ENCODE measurements at places on chromosomes 2 and 18.

GRCh38 chr2:69461404-69461803, 24.2 kb upstream of the NFU1 start:
- DNase-seq: no peak

DNA sequence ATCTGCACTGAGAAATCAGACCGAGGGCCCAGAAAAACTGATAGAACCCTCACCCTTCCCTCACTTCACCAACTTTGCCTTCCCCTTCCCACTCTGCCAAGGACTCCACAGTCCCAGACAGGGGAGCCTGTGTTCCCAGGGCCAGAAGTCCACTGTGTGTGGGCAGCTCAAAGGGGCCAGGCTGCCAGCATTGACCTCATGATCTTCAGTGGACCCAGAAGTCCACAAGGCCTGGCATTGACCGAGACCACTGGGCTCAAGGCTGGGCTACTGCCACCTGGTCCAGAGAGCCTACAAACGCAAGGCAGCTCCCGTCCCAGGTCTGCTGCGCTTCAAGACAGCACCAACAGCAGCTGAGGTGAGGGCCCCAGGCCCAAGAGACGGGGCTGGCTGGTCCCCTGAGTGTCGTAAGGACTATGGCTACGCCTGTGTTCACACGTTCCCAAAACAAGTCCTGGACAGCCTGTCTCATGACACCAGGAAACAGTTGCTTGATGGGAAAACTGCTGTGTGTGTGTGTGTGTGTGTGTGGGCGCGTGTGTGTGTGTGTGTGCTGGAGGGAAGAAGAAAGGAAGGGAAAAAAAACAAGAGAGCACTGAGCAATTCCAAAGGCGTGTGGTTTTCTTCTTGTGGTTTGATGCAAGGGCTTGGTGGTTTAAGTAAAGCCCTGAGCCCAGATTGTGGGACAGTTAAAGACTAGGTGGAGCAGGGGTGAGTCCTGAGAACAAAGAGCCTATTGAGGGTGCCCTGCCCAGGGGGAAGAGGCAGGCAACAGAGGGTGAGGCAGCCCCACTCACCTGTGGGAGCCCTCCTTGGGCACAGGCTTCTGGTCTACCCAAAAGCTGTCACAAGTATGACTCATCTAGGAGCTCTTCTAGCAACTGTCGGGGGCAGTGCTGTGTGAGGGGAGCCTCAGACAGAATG, 46.6 kb upstream of the ZBTB7C start:
- DNase-seq: no peak

GRCh38 chr2:2145817-2146216, 185.3 kb downstream of the MYT1L start:
- DNase-seq: no peak

DNA sequence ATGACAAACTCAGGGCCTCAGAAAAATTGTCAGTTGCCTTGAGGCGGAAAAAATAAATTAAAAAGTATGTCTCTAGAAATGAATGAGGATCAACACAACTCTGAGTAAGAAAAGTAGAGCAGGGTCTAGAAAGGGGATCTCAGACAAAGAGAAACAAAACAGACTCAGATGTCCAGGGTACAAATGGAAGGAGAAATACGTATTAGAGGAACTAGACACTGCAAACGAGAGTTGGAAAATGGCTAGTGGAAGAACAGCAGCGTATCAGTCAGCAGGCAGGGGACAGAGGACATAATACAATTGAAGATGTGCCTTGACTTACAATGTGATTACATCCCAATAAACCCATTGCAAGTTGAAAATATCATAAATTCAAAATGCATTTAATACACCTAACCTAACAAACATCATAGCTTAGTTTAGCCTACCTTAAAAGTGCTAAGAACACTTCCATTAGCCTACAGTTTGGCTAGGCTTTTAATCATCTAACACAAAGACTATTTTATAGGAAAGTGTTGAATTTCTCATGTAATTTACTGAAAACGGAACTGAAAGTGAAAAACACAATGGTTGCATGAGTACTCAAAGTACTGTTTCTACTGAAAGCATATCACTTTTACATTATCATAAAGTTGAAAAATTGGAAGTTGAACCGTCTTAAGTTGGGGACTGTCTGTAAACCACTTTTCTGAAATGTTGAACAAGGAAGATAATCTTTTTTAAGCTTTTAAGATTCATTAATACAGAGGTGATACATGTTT, 182.8 kb downstream of the NBAS start:
- DNase-seq: no peak

DNA sequence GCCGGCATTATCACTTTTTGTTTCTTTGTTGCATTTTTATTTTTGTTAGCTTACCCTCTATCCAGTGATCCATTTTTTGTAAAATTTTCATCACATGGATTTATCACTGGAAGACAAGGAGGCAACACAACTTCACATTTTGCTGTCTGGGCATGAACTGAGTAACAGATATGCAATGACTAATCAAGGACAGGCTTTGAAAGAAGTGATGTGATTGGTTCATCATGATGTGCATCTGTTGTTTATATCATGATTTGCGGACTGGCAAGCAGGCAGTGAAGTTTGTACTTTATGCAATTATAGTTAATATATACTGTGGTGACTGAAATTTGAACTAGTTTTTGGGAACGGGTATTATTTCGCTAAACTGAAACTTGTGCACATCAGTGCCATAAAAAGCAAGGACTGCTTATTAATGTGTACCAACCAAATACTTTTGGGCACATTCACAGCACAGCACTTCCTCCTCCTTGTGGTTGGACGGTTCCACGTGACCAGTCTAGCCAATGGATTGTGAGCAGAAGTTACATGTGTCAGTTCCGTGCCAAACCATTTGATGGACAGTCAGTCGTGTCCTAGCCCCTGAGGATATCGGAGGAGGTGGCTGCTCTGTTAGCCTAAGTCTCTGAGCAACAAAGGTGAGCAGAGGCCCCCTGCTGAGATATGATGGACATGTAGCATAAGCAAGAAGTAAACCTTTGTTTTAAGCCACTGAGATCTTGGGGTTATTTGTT, 201.4 kb upstream of the SIX2 start:
- DNase-seq: no peak

DNA sequence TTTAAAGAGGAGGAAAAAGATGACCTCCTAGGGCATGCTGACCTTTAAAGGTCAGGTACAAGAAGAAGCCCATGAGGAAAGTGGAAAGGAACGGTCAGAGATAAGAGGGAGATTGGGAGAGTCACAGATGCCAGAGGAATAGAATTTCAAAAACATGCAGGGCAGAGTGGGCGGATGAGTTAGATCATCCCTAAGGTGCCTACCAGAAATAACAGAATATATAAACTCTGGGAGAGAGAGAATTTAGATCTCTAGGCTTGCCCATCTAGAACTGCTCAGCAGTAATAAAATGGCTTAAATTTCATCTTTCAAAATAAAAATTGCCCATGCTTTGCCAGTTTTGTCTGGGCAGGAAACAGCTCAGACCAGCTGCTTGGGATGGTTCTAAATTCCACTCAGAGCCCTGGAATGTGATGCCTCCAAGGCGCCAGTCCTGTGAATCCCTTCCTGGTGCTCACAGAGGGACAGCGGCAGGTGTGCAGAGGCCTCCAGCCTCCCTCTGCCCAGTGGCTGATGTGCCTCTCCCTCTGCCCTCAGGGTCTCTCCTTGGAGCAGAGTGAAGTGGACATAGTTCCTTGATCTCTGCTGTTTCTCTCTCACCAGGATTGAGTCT, 130.9 kb downstream of the ANTXR1 start:
- no peak for DNase-seq

DNA sequence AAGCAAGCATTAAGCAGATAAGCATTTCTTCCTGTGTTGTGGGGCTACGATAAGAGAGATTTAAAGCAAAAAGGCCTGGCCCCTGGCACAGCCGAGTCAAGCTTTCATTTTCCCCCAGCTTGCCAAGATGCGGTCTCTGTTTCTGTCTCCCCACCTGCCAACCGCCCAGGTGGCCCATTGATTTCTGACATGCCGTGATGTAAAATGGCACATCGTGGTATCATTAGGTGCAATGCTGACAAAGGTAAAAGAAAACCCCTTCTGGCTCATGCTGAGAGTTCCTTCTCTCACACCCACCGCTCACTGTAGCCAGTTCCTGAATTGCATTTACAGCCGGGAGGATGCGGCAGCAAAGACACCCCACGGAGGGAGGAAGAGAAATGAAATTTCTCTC, 62.8 kb downstream of the BOD1L2 start:
- no peak for DNase-seq

DNA sequence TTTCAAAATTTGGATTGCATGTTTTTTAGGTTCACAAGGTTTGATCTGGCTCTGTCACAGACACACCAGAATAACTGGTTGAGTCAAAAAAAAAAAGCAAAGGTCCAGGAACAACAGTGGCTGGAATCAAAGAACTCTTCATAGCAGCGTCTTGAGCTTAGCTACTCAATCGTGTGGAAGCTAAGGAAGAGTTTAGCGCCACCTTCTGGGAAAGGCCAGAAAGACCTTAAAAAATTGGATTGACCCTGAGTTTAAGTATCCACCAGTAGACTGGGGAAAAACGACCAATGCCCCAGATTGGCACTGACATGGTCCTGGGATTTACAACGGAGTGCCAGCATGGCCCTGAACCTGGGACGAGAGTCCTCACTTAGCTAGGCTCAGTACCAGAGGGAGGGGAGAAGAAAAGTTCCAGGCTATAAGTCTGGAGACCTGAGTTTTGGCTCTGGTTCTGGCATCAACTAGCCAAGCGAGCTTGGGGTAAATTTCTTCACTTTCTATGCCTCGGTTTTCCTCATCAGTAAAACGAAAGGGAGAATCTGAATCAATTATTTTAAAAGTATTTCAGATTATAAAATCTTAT, 71.1 kb upstream of the TFCP2L1 start:
- DNase-seq: peak; percentile 35

DNA sequence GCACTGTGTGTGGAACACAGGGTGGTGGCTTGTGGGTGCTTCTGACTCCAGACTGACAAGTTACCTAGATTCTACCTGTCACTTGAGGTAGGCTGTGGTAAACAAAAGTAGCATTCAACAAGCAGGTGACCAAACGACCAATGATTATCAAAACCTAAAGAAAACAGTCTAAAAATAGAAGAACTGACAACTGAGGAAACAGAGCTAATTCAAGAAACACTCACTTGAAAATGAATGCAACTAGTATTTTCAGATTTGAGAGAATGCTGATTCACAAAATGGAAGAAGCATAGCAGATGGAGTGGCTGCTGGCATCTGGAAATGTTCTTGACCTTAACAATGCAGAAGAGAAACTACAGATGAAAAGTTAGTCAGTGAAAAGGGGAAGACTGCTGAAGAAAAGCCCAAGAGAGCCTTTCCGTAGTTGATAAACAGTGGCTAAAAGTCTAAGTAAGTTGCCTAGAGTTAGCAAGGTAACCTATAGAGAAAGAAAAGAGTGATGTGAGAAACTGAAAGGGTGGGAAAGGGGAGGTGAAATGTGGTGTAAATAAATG, 170.4 kb downstream of the NCK2 start:
- DNase-seq: no peak

GRCh38 chr18:5879479-5879882, 15.8 kb downstream of the TMEM200C start:
- no peak for DNase-seq
